Kidney capillary endothelial cell (primary cell): ENCODE measurements at places on chromosomes 12 and 14.
A peak's percentile ranks its signal among the peaks of the same experiment; 100 is the strongest.

DNA sequence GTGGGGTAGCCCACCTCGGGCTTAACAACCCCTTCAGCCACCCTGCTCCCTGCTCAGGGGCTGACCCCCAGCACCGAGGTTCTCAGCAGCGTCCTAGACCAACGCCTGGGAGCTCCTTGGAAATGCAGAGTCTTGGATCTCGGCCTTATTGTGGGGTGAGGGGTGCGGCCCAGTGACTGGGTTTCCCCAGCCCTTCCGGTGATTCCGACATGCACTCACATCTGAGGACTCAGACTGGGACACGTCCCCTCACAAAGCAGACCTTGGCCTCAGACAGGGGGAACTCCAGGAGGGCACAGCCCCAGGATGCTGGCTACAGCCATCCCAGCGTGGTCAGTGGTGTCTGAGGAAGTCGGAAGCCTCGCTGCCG is 117.7 kb downstream of the RFLNA start:
- DNase-seq, result no peak

DNA sequence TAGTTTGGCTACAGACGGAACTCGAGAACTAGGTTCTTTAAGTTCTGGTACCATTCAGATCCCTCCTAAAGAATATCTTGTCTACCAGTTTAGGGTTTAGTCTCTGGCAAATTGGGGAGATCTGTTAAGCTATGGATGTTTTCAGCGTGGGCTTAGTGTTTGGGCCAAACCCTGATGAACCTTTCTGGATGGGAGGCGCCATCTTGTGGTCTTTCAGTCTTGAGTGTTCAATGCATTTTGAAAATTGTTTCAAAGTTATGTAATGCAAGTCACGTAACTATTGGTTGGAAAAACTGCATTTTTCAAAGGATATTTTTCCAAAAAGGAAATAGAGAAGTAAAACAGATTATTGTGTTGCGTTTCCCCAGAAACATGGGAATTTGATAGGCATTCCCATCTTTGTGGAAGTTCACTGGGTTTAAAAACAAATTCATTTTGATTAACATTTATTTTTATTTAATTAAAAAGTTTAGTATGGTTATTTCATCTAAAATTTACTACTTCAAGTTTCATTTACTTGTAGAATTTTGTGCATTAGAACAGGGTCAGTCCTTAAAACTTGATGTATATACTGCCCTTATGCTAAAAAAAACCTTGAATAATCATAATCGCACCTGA is 169.0 kb downstream of the PRIMA1 start:
- DNase-seq, result peak; percentile 44

DNA sequence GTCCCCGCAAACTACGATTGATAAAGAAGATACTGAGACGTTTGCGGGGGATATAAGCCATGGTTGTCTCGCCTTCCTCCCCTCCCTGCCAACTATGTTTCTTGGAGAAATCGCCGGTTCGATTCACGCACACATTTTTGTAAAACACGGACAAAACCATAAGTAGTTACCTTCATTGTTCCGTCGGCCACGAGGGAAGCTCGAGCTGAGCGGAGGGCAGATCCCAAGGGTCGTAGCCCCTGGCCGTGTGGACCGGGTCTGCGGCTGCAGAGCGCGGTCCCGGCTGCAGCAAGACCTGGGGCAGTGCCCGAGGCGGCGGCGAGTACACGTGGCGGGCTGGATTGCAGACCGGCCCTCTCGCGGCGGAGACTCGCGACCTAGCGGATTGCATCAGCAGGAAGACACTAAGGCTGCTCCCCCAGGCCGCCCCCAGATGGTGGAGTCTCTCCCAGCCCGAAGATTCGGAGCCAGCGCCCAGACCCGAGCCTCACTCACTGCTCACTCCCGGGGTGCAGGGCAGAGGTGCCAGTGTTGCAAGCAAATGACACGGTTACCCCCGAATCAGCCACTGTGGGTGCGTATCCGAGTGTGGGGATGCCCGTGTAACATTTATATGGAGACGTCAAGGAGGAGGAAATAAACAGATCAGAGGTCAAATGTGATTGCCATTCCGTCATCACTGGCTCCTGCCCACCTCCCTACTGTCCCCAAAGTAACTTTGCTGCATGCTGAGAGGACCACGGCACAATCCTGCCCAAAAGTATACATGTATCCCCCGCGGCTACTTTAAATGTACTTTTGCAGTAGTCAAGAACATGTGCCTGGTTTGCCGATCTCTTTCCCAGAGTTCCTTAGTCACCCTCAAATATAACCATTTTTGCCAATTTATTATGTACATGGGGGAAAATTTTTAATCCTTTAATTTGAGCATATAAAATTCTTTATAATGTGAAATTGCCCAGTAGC is at the start of gene BCAT1:
TSS of gene BCAT1 (minus strand) at position 345 of the 966 bp plus-strand sequence. CDS start at position 176, 169 bp downstream.
- peak; percentile 72 for DNase-seq

GRCh38 chr12:6947615-6948014 is 3.5 kb upstream of the PTPN6 start:
- no peak for DNase-seq

DNA sequence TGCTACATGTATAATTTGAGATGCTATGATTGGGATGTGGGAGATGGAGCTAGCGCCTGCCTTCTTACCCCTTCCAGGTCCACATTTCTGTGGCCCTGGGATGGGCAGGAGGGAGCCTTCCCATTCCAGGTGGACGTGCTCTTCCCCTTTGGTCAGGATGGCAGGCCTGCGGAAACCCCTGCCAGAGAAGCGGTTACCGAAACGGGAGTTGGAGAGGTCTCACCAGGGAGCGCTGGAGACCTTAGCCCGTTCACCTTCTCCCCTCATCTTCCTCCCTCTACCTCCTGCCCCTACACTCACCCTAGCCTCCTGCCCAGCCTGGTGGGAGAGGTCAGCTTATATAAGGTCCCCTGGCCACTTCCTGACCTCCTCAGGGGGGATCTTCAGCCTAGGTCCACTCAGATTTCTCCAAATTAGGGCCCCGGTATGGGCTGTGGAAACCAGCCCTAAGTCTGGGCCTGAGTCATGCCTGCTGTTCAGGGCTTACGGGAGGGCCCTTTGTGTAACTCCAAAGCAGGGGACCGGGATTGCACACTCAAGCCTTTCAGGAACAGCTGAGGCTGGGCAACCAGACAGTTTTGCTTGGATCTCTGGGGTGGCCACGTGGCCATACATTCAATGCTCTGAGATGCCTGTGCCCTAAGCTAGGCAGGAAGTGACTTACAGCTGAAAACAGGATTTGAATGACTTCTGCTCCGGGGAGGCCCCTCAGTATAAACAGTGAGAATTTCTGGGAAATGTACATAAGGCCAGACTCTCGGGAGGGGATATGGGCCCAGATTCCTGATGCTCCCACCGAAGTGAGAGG is 10.2 kb upstream of the MEG3 start:
- DNase-seq, result peak; percentile 69

GRCh38 chr14:53534841-53535240 is 381.7 kb upstream of the DDHD1 start:
- DNase-seq, result no peak

GRCh38 chr14:38038986-38039385 is 168.7 kb upstream of the SSTR1 start:
- no peak for DNase-seq

DNA sequence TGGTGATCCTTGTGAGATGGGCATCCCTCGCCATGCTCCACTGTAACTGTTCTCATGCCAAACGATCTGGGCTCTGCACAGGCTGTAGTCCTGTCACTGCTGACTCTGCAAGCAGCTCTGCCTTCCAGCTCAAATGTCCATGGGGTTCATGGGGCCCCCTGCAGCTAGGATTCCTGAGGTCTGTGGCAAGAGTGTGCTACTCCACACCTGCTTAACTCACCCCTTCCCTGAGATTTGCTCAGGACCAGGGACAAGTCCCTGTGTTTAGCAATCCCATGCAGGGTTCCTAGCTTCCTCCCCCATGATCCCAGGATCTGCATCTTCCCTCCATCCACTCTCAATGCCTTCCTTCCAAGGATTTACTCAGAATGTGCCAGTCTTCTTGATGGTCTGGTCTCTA is 241.0 kb downstream of the ASCL1 start:
- DNase-seq, result no peak

GRCh38 chr12:79082595-79082994 is 218.0 kb downstream of the SYT1 start:
- no peak for DNase-seq

- no peak for DNase-seq
Observed at GRCh38 chr12:93460902-93461301, 6.4 kb upstream of the MRPL42 start.

- no peak for DNase-seq
Observed at GRCh38 chr12:108568338-108569154, 6.2 kb downstream of the ISCU start.

DNA sequence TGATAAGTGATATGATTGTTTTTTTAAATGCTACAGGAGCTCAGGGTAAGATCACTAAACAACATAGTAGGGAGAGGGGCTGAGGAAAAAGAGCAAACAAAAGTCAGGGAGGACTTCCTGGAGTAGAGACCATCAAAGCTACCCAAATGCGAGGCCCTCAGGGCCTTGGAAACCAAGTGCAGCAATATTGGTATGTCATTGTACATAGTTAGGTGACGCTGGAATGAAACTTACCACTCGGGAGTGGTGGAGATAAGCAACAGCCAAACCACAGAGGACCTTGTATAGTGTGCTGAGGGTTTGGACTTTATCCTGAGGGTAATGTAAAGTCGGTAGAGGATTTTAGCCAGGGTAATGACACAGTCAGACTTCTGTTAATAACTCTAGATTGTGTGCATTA is 13.8 kb downstream of the KITLG start:
- DNase-seq, result no peak

DNA sequence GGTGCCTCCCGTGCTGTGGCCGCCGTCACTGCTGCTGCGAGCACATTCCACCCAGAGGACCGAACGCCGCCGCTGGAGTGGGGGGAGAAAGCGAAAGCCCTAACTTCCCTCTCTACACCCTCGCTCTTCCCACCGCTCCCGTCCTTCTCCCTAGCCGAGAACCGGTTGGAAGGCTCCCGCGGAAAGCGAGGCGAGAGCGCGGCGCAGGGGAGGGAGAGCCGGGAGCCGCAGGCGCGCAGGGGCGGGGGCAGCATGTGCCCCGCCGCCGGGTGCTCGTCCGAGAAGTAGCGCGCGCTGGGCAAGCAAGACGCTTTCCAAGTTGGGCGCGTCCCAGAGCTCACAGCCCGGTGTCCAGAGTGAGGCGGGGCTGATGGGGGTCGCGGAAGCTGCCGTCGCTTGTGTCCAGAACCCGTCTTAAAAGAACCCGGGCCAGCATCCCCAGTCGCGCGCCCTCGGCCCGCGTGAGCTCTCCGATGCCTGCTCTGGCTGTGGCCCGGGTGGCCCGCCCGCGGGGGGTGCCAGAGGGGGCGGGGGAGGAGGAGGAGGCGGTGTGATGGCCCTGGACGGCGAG is at the start of gene TRHDE:
TSS of gene TRHDE (plus strand) at position 280 of the 571 bp plus-strand sequence. CDS start at position 554, 274 bp downstream.
- no peak for DNase-seq

DNA sequence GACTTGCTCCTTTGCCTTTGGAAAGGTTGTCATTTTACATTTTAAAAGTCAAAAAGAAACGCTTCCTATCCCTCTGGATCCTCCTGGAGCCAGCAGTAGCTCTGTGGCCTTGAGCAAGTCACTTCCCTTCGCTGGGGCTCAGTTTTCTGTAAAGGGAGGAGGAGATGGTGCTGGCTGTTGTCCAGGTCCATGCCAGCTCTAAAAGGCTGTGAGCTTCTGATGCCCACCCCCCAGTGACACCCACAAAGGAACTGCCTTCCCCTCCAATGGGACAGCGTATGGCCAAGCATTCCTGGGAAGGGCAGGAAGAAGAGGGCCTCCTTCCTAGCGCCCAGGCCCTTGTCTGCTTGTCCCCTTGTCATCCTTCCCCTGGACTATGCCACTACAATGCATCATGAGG is 81.5 kb downstream of the NTF3 start:
- no peak for DNase-seq

DNA sequence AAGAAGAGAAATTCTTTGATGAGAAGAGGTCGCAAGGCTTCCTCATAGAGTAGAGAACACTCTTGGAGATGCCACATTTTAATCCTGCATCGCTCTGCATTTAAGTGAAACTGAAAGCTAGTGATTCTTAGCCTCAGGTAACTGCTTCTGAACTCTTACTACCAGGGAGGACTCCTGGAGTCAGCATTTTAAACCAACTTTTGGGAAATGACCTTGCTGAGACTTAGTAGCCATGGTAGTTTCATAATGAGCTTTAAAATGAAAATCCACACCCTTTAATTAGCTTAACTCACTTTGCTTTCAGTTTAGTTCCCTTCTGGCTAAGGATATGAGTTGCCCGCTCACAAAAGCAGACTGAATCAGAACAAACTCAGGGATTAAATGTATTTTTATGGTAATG is 80.3 kb downstream of the SYNE2 start:
- DNase-seq, result no peak

GRCh38 chr14:29815016-29815674 is 112.5 kb downstream of the PRKD1 start:
- DNase-seq, result no peak

DNA sequence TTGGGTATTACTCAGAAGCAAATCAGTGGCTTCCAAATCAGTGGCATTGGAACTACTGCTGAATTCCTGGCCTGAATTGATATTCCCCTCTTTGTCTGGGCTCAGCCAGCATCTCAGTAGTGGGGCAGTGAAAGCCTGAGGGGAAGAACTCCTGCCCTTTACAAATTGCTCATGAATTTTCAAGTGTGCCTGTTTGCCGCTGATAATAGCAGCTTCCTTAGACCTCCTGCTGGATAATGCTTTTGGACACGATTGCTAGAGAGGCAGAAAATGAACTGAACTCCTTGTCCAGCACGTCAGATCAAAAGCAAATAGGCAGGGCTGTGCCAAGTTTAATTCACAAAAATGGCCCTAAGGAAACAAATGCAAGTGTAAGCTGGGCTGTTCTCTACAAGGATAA is 91.3 kb upstream of the GZMB start:
- DNase-seq, result no peak

- no peak for DNase-seq
Observed at GRCh38 chr12:84161296-84161695, 751.3 kb downstream of the SLC6A15 start.

GRCh38 chr12:3326850-3327780 is 163.9 kb upstream of the PRMT8 start:
- no peak for DNase-seq

DNA sequence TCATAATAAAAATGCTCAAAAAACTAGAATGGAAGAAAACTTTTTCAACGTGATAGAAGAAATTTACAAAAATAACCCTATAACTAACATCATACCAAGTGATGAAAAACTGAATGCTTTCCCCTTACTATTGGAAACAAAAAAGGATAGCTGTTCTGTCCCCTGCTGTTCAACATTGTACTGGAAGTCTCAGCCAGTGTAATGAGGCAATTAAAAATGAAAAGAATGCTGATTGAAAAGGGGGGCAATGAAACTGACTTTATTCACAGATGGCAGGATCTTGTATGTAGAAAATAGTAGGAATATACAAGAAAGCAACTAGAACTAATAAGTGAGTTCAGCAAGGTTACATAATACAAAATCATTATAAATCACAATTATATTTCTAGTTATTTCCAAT is 337.9 kb upstream of the KITLG start:
- no peak for DNase-seq
